ENCODE measurements at places on chromosomes 16 and 17.
A peak's percentile ranks its signal among the peaks of the same experiment; 100 is the strongest.

GRCh38 chr16:27690608-27691007 is 140.7 kb downstream of the KATNIP start:
- H3K4me3 ChIP-seq = no peak overlapping the region
- H3K27ac ChIP-seq = no peak overlapping the region
- no peak for DNase-seq
- H3K36me3 ChIP-seq = peaks cover 5% of the 10 kb centered on the region
- no peaks in the 10 kb centered on the region for H3K27me3 ChIP-seq
- H3K4me1 ChIP-seq = no peaks in the 10 kb centered on the region

DNA sequence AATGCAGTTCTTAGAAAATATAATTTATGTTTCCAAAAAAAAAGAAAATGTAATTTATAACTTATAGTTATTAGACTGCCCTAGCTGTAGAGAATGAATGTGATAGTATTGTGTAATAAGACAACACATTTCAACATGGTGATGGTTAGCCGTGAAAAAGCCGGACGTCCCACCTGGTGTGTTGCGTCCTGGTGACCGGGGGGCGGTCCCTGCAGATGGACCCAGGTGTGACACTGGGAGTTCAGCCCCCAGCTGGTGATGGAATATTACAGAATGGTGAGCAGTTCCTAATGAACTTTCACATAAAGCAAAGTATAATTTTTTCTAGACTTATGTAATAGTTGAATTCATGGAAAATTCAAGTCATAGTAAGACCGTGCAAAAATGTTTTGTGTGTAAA is 132.8 kb downstream of the LAT start:
- peaks cover 7% of the 10 kb centered on the region for H3K36me3 ChIP-seq
- H3K27me3 ChIP-seq = no peaks in the 10 kb centered on the region
- H3K27ac ChIP-seq = no peak overlapping the region
- H3K4me1 ChIP-seq = peaks cover 7% of the 10 kb centered on the region
- H3K4me3 ChIP-seq = no peak overlapping the region
- no peak for DNase-seq

DNA sequence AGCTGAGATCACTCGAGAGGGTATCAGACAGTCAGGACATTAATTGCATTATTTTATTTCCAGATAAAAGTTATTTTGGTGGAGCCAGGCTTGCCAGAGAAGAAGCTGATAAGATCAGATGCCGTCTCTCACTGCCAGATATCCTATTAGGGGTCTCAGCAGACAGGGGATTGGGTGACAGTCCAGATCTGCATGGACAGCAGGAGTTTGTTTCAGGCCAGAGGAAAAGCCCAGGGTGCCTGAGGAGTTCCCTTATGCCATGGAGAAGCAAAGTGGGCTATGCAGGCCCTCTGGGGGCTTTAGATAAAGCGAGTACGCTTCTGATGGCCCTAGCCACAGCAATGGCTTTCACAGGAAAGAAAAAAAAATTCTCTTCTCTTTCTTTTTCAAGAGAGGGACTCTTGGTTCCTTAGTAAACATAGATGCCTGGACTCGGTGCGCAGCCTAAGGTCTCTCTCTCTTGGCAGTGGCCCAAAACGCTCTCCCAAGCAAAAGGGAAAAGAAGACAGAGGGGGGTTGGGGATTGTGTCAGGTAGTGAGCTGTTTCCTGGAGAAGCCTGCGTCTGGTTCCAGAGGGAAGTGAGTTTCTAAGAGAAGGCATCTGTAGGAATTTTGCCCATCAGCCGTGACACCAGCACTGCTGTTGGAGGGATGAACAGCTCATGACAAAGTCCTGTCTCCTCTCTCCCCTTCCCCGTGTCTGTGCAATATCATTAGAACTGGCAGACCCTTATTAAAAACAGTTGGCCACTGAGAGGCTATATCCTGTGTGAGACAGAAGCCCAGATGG is 166.3 kb upstream of the FOXF1 start:
- peaks cover 23% of the 10 kb centered on the region for H3K27me3 ChIP-seq
- no peaks in the 10 kb centered on the region for H3K36me3 ChIP-seq
- no peak overlapping the region for H3K4me3 ChIP-seq
- no peaks in the 10 kb centered on the region for H3K4me1 ChIP-seq
- no peak overlapping the region for H3K27ac ChIP-seq

- H3K27ac ChIP-seq = no peak overlapping the region
- no peak for DNase-seq
- H3K27me3 ChIP-seq = no peaks in the 10 kb centered on the region
- peaks cover 2% of the 10 kb centered on the region for H3K36me3 ChIP-seq
Observed at GRCh38 chr16:88667461-88667860, 4.6 kb upstream of the MVD start.

- peaks cover 4% of the 10 kb centered on the region for H3K36me3 ChIP-seq
- peaks cover 57% of the 10 kb centered on the region for H3K4me1 ChIP-seq
- no peak overlapping the region for H3K27ac ChIP-seq
- H3K4me3 ChIP-seq = no peak overlapping the region
Observed at GRCh38 chr16:89311636-89312035, 94.1 kb downstream of the ZNF778 start.

DNA sequence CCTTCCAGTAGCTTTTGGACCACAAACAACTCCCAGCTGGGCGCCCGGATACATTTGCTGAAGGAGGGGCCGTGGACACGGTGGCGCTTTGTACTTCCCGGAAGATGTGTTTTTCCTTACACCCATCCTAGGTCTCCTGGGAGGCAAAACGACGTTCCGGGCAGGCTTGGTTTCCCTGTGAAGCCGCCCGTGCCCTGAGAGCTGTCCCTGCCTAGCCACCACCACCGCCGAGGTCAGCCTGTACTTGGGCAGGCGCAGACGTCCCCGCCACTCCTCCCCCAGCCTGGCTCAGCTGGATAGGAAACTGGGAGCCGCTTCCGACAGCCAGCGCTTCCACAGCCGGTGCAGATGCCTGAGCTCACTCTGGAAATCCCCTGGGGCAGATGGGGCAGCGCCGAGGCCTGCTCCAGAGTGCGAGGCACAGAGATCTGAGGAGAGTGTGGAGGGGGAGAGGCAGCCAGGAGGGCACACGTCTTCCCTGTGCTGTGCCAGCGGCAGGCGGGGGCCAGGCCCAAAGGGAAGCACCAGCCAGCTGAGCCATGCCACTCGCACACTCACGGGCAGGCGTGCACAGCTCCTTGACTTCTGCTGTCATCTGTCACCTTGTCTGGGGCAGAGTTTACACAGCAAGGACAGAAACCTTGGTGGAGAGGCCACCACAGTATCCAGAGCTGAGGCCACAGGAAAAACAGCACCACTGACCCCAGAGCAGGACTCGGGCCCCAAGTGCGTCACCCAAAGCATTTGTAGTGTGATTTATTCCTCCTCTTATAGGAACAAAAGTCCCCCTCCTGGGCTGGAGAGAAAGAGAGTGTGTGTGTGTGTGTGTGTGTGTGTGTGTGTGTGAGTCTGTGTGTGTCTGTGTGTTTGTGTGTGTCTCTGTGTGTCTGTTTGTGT is 3.0 kb downstream of the RHBDF2 start:
- peaks cover 12% of the 10 kb centered on the region for H3K36me3 ChIP-seq
- H3K4me3 ChIP-seq = peak overlapping the region; percentile 100
- no peak for DNase-seq
- peak overlapping the region; percentile 87 for H3K27ac ChIP-seq
- H3K4me1 ChIP-seq = peaks cover 51% of the 10 kb centered on the region

All from memory B cell (primary cell).